ENCODE measurements at places on chromosomes 11 and 22.

DNA sequence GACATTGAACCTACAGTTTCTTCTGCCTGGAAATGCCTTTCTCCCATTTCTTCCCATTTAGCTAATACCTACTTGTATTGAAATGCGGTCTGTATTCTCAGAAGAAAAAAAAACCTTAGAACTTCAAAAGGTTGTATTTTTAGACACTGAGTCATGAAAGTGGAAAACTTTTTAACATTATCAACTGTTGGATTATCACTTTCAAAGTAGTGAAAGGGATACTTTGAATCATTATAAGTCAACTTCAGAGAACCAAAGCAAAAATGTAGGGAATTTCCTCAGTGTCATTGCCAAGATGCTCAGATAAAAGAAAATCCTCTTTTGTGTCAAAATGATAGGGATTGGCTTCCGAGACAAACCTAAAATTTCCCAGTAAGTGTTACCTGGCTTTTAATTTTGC lies 6.6 kb downstream of the HOATZ start:
- peak; percentile 34 for DNase-seq

DNA sequence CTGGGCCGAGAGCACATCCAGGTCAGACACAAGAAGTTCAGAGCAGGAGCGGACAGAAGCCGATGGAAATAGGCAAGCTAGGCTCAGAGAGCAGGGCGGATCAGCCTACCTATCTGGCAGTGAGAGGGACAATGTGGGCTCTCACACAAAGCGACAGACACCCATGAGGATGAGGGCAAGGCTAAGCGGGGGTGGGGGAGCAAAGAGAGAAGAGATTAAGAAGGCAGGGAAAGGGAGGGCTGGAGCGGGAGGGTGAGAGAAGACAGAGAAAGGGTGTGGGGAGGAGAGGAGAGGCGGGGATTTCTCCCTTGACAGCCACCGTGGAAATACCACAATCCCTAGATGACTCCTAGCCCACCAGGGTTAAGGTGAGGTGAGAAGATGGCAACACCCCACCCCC lies 57.9 kb downstream of the BUD13 start:
- DNase-seq: no peak

DNA sequence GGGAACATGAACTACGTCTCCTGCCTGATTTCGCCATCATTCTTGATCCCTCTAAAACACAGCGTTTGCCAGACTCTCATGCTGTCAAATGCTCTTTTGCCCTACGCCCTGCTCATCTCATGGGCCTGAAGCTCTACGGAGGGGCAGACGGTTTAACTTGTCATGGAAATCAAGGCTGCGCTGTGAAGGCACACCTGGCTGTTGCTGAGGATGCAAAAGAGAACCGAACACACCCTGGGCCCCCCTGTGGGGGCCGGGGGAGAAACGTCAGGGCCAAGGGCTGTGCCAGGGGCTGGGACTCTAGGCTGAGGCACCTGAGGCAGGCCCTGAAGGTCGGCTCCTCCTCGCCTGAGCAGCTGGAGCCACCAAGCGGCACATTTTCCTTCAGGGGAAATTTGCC lies 957.2 kb downstream of the BRD1 start:
- DNase-seq: no peak

DNA sequence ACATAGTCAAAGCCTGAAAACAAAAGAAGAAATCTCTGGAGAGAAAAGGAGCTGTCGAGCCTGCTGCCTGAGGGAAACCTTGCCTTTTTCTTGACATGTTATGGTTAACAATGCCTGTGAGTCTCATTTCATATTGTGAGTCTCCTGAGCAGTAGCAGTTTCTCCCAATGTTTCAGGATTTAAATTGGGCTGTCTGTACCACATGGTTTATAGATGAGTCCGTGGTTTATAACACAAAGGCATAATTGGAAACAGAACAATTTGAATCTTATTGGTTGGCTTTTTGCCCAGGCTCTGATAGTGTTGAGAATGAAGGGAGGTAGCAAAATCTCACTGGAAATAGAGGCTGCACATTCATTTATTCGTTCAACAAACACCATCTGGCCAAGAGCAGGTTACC lies 540.9 kb downstream of the RAB38 start:
- DNase-seq: no peak

- DNase-seq: no peak
Observed at GRCh38 chr11:8809939-8810539, 101.0 kb upstream of the AKIP1 start.

Measured in bronchial epithelial cell (primary cell).